ENCODE measurements at places on chromosomes 3 and 15. TPM values are rescaled to one million over a fixed set of nuclear protein-coding genes. Genes with fewer than 3 reads are reported as not detected.

The LRRIQ4 gene
- total RNA-seq, result 0.38 TPM

DNA sequence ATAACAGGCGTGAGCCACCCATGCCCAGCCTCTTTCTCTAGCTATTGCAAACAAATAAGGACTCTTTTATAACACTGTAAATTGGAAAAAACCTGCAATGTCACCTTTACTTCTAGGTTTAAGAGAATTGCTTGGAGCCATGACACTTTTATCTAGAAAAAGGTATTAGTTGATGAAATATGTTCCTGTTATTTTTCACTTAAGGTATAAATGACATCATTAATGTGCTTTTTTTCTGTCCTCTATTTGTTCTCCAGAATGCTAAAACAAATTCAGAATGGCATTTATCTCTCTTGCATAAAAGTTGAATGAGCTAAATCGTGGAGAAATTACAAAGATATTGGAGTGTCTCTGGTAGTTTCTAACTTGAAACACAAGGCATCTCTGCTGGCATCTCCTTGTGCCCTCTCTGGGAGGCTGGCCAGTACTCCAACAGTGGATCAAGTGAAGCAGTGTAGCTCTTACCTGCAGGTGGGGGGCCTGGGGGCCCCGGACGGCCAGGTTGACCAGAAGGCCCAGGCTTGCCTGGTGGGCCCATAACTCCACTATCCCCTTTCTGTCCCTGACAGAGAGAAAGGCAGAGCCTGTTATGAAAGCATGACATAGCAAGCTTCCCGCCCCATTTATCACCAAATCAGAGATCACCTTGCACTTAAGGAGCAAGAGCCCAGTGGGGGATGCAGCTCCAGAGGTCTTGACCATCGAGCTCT, 38.6 kb downstream of the EAF1 start:
- no peak overlapping the region for H3K4me3 ChIP-seq
- peaks cover 8% of the 10 kb centered on the region for H3K4me1 ChIP-seq
- no peaks in the 10 kb centered on the region for H3K36me3 ChIP-seq
- no peak for DNase-seq
- H3K27me3 ChIP-seq, result no peaks in the 10 kb centered on the region
- no peak overlapping the region for H3K27ac ChIP-seq

- H3K4me1 ChIP-seq, result peaks cover 5% of the 10 kb centered on the region
- no peaks in the 10 kb centered on the region for H3K27me3 ChIP-seq
- DNase-seq, result no peak
- no peaks in the 10 kb centered on the region for H3K36me3 ChIP-seq
- no peak overlapping the region for H3K4me3 ChIP-seq
Measured at GRCh38 chr3:73389117-73389813, 235.5 kb downstream of the PDZRN3 start.

DNA sequence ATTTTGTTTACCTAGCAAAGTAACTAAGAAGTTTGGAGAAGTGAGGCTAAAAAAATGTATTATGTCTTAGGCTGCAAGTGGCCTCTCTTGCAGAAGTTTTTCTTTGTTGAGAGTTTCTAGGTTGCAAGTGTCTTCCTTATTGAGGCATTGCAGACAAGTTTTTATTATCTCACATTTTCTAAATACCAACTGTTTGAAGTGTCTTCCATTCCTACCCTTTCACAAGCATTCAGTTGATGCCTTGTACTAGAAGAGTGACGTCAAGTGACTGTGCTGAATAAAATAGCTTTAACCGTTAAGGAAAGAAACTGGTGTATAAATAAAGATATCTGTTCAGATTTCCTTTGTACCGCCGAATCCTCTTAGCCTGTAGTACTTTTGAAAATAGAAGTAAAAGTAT, 123.3 kb downstream of the ALCAM start:
- no peak overlapping the region for H3K27ac ChIP-seq
- peaks cover 2% of the 10 kb centered on the region for H3K27me3 ChIP-seq
- H3K4me3 ChIP-seq, result no peak overlapping the region
- no peak for DNase-seq
- H3K36me3 ChIP-seq, result peaks cover 12% of the 10 kb centered on the region

GRCh38 chr3:14764331-14765059, 54.3 kb upstream of the FGD5 start:
- no peak overlapping the region for H3K27ac ChIP-seq
- peaks cover 58% of the 10 kb centered on the region for H3K4me1 ChIP-seq
- peaks cover 28% of the 10 kb centered on the region for H3K27me3 ChIP-seq
- no peak for DNase-seq
- no peak overlapping the region for H3K4me3 ChIP-seq

DNA sequence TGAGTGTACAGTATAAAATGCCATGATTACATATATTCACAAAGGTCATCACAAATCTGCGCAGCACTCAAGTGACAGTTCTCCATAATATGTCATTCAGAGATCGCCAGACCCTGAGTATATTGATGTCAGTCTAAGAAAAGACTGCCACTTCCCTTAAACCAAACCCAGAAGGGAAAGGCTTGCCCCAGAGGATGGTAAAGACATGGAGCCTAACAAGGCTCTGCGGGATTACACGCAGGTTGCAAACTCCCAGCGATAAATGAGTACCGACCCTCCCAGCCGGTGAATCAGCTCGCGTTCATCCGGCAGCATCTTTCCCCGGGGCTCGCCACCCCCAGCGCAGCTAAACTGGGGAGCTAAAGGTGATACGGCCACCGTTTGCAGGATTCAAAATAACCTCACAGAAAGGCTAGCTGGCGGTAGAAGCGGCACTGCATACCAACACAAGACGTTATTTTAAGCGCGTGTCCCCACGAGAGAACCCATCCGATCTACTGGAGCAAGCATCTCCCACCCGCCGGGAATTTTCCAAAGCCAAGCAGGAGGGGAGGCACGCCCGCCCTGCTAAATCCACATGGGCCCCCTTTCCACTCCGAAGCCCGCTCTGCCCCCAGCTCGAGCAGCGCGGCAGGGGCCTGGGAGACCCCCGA, 643 bp downstream of the MYO5A start:
- no peak overlapping the region for H3K27ac ChIP-seq
- no peaks in the 10 kb centered on the region for H3K36me3 ChIP-seq
- peak overlapping the region; percentile 93 for H3K4me3 ChIP-seq
- peak; percentile 13 for DNase-seq

DNA sequence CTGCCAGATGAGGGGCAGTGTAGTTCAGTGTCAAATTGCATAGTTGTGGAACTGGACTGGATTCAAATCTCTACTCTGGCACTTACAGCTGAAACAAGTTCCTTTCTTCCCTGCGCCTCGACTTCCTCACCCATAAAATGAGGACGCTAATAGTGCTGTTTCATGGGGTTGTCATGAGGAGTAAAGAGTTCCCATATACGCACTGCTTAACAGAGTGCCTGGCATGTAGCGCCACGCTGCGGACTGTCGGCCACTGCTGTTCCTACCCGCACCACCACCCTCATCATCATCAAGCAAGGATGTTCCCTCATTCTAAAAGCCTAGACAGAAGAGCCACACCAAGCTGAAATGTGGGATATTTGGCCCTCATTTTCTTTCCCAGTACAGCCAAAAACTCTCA, 91.9 kb downstream of the CHDH start:
- peaks cover 5% of the 10 kb centered on the region for H3K27me3 ChIP-seq
- peaks cover 3% of the 10 kb centered on the region for H3K4me1 ChIP-seq
- peaks cover 77% of the 10 kb centered on the region for H3K36me3 ChIP-seq
- no peak overlapping the region for H3K27ac ChIP-seq
- H3K4me3 ChIP-seq, result peak overlapping the region; percentile 77

- no peaks in the 10 kb centered on the region for H3K4me1 ChIP-seq
- H3K27ac ChIP-seq, result no peak overlapping the region
- H3K4me3 ChIP-seq, result no peak overlapping the region
Measured at GRCh38 chr3:145807990-145808389, 353.0 kb downstream of the PLOD2 start.

- H3K4me3 ChIP-seq, result no peak overlapping the region
- DNase-seq, result no peak
- no peak overlapping the region for H3K27ac ChIP-seq
- H3K27me3 ChIP-seq, result peaks cover 6% of the 10 kb centered on the region
- peaks cover 21% of the 10 kb centered on the region for H3K4me1 ChIP-seq
- H3K36me3 ChIP-seq, result no peaks in the 10 kb centered on the region
Measured at GRCh38 chr3:127747751-127748521, 74.4 kb downstream of the MGLL start.

- H3K27ac ChIP-seq, result no peak overlapping the region
- H3K36me3 ChIP-seq, result no peaks in the 10 kb centered on the region
- DNase-seq, result no peak
- H3K4me1 ChIP-seq, result peaks cover 11% of the 10 kb centered on the region
- no peak overlapping the region for H3K4me3 ChIP-seq
- H3K27me3 ChIP-seq, result peaks cover 2% of the 10 kb centered on the region
Measured at GRCh38 chr3:101141135-101141534, 147.9 kb upstream of the ABI3BP start.
